ENCODE measurements at places on chromosomes 5 and 9.

DNA sequence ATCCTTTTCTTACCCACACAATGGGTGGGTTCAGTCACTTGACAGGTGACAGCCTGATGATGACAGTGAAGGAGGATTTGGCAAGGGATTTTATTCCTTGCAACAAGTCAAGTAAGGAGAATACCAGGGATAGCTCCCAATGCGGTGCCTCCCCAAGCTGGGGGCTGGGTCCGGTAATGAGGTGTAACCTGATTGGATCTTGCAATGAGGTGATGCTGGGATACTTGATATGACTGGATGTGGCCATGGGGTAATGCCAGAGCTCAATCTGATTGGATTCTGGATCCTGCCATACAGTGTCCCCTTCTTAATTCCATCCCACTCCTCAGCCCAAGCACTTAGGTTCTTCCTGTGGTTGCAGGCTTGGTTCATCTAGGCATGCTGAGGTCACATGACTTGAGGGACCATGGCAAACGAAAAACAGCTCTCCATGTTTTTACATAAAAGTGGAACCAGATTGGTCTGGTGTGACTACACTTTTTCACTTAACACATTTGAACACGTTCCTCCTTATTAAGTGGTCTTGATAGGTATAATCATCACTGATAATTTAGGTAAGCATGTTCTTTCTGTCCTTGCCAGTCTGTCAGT is 181.1 kb downstream of the PDZD2 start:
- peak; percentile 16 for DNase-seq

DNA sequence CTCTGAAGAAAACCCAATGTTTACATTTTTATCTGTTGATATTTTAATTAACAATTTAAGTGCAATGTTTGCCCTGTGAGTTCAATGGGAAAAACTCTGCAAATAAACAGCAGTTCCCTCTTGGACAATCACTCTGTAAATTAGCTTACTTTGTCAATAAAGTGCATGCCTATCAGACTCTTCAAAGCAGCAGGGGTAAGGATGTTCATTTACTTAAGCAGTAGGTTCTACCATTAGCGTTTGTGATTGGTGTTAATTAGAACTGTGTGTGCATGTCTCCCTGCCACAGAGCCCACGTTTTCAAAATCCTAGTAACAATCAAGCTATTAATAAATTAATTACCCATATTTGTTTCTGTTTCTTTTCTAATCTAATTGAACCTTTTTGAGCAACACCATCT is 1921.6 kb upstream of the WWC1 start:
- no peak for DNase-seq

DNA sequence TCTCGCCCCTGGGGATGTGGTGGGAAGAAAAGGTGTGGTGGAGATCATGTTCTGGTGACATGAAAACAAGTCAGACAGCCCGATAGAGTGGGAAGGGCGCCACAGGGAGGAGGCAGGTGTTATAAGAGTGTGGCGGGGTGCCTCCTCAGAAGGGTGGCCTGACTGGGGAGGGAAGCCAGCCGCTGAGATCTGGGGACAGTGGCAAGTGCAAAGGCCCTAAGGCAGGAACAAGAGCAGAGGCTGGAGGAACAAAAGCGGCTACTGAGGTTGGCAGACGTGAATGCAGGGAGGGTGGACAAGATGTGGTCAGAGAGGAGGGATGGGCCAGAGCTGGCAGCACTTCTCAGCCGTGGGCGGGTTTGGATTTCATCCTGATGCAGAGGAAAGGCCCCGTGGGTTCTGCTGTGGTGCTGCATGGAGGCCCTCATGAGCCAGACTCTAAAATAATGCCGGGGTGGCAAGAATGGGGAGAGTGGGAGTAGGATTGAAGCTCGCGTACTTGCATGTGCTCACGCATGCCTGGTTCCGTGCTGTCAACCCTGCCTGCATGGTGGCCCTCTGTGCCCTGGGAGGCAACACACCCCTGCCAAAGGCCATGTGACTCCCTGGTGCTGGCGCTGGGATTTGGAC is 89.2 kb downstream of the MVB12B start:
- no peak for DNase-seq

DNA sequence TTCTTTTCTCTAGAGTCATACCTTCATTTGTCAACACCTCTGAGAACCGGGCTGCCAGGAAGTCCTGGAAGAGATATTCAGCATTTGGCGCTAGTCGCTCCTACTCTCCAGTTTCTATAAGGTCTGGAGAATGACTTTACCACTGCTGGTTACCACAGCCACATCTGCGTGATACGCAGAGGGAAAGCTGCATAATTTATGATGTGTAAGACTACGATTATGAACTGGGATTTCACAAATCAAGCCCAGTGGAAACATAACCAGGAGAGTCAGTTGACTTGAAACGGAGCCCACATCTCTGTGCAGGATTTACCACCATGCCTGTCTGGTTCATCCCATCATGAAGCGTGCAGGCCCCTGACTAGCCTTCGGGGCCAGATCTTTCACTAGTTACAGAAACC is 72.6 kb downstream of the FGF1 start:
- no peak for DNase-seq

- DNase-seq = peak; percentile 56
Observed at GRCh38 chr9:95206143-95206542, 111.4 kb downstream of the FANCC start.

- DNase-seq = peak; percentile 76
Observed at GRCh38 chr5:41843456-41844370, 26.5 kb downstream of the OXCT1 start.

DNA sequence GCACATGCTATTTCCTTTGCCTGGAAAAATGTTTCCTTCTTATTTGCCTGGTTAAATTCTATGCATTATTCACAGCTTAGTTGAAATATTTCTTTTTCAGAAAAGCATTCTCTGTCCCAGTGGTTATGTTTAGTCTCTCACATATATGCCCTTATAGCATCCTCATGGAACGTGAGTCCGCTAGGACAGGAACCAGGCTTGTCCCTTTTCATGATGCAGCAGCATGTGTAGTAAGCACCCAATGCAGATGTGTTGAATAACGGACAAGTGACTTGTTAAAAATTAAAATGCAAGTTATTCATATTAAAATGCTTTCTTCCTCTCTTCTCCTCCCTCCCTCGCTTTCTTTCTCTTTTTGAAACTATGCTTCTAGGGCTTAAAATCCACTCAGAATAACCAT is 349.3 kb downstream of the GLIS3 start:
- no peak for DNase-seq

DNA sequence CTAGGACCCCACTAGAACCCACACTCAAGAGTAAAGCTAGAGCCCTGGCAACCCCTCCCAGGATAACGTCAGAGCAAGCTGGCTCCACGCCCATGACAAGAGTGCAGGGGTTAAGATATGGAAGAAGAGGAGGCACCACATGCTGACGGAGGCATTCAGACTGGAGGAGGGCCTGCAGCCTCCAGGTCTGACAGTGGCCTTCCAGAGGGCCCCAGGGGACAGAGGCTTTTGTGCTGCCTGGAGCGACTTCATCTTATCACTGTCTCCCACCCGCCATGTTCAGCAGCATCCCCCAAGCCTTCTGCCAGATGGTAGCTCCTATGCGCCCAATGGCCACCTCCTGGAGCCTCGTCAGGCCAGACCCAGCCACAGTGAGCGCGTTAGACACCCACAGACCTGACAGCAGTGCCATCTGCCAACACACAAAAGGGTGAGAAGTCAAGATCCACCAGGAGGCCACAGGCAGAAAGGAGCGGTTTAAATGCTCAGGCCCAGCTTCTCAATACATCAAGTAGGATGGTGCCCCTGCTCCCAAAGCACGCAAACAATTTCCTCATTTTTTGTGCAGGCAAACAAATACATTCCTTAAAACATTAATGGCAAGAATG is 65.8 kb downstream of the C5orf15 start:
- DNase-seq = no peak

DNA sequence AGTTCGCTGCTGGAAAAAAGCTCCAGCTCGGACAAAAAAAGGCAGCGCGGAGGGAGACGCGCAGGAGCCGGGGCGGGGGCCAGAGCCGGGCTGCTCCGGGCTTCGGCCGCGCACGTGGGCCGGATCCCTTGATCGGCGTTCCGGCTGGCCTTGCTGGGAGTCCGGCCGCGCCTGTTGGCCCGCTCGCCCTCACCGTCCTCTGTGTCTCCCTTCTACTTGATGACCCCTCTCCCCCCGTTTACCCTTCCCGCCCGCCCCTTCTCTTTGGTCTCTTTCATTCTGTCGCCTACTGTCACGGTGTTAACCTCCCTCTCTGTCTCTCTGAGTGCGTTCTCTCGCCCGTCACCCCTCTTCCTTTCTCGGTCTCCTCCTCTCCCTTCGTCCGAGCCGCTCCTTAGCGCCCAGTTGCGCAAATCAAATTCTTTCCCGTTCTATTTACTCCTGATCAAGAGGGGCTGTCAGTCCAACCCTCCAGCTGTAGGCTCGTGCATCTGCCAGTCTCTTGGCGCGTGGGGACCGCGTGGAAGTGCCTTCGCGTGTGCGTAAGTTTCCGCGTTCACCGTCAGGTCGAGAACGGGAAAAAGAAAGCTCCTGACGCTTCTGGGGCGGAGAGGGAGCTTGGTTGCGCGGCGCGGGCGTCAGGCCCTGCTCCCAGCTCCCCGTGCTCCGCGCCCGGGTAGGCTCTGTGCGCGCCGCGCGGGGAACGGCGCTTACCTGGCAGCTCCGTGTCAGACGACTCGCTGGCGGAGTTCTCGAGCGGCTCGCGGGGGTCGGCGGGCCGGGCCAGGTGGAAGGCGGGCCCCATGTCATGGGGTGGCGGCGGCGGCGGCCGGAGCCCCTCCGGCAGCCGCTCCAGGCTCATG is 798 bp downstream of the PITX1 start:
- peak; percentile 38 for DNase-seq

GRCh38 chr5:81250004-81250403 is 16.9 kb downstream of the CKMT2 start:
- DNase-seq = no peak

DNA sequence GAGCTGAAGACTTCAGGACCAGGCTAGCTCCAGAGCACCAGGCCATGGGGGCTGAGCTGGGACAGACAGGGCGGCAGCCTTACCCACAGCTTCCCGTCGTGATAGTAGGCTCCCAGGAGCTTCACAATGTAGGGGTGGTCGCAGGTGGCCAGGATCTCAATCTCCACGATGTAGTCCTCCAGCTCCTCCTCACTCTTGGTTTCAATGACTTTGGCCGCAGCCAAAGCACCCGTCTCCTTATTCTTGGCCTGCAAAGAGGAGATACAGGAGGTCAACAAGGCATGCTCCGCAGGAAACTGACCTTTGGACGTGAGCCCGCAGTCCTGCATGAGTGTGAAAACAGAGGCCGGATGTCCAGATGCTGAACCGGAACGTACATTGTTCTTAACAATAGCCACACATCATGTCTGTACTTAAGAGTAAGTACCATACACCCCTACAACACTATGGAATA is 31.5 kb downstream of the STK10 start:
- no peak for DNase-seq

GRCh38 chr5:134437847-134438581 is 26.3 kb upstream of the CDKN2AIPNL start:
- DNase-seq = peak; percentile 88

- DNase-seq = peak; percentile 90
Observed at GRCh38 chr5:132012371-132013005, 1.0 kb upstream of the ACSL6 start.

GRCh38 chr9:135100241-135100681 is 12.8 kb downstream of the OLFM1 start:
- DNase-seq = no peak

DNA sequence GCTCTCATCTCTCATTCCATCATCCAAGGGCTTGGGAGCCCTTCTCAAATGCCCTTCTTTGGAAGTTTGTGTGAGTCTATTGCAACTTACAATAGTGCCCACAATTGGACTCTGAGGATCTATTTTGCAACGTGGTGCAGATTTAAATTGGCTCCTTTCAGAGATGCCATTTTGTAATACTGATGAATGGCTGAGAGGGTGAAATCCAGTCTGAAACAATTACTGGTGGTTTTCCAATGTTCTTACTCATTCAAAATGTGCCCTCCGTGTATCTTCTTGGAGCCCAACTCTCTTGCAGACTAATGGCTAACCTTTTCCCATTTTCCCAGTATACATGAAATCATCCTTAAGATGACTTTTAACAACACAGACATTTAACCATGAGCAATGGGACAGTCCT is 6.1 kb downstream of the ZNF462 start:
- no peak for DNase-seq

- DNase-seq = no peak
Observed at GRCh38 chr9:26928902-26929495, 18.0 kb downstream of the PLAA start.

DNA sequence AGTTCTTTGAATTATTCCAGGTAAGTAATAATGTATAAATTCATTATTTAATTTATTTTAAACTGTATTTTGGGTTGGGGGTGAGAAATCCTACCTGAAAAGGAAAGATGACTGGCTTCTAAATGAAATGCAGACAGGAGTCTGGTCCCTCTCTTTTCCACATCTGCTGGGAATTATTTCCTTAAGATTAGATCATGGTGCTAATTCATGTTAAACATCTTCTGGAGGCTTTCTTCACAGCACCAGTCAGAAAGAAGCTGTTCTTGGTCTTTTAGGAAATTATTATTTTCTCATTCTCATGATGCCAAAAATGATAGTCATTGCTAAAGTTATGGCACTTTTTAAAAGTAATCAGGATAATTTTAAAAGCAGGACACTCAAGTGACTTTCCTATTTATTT is 254.2 kb downstream of the CWC27 start:
- no peak for DNase-seq

DNA sequence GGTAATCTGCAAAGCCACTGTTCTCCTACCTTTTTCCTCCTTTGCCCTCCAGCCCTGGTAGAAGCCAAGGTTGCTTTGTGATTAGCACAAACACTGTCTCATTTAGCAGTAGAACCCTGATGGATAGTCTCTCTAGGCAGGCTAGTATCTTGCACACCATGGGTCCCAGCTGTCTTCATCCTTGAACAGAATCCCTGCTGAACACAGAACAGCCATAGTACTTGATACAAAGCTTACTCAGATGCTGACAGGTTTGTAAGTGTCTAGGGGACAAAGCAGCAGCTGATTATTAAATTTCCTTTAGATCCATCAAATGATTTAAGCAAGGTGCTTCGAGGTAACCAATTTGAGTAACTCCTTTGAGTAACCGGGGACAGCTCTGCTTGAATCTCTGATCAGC is 163.7 kb upstream of the PPP1R2B start:
- DNase-seq = no peak

DNA sequence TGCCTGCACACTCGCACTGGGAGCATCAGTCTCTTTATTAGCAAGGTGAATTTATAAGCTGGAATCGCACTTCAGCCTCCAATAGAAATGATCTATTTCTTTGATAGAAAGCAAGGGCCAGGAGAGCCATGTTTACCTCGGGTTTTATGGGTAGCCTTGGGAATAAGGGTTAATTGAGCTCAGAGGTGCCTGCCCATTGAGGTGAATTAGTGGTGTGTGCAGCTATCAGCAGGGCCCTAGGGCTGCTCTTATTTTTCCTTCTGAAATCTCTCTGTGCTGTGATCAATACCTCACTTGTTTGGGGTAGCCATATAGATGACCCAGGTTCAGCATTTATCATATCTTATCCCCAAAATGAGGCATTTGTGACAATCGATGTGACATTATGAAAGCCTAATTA is 297.8 kb downstream of the EBF1 start:
- no peak for DNase-seq

GRCh38 chr5:151569132-151570046 is 21.7 kb downstream of the FAT2 start:
- DNase-seq = no peak
